Stomach (tissue), 19 donors: ENCODE measurements at places on chromosomes 5 and 9. TPM values are rescaled to one million over a fixed set of nuclear protein-coding genes. Genes with fewer than 3 reads are reported as not detected.

GRCh38 chr9:112032743-112033142 lies 136.1 kb downstream of the UGCG start:
- DNase-seq = no peak

DNA sequence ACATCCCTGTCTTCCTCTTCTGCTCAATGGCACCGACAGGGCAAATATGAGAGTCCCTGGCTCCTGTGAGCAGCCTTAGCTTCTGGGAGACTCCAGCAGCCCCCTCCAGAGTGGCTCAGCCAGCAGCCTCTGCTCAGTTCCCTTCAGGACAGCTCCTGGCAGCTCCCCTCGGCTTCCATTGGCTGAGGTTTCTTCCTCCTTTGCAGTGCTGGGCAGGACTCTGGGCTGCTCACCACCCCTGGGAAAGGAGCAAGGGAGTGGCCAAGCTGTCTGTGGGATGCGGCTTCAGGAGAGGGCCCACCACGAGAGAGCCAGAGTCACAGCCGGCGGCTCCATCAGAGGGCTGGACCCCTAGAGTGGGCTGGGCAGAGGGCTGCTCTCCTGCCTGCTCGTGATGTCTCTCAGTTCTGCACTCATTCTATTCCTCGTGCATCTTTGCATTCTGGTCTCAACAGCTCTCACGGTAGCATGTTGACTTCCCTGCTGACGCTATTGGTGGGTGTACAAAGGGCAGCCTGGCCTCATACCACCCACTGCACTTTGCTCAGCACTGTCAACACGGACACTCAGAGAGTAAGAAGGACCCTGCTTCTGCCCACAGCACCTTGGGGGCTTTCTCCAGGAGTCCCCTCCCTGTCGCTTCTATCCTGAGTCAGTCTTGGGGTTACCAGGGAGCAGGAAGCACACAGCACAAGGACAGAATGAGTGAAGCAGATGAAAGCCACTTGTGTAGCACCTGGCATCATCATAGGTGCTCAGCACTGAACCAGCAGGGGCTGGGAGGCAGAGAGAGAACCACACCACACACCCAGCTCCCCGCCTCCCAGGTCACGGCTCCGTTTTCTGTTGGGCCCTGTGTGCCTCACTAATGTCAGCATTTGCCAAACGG lies 80.9 kb upstream of the ALDH1B1 start:
- DNase-seq = peak; percentile 73

GRCh38 chr5:59445741-59446140 lies 447.8 kb downstream of the PDE4D start:
- DNase-seq = no peak

GRCh38 chr9:68705531-68706362 lies 707 bp downstream of the PIP5K1B start:
- peak; percentile 78 for DNase-seq

GRCh38 chr9:126791406-126792230 lies 13.2 kb upstream of the ZBTB43 start:
- DNase-seq = peak; percentile 33

The GARIN3 gene
- not detected for total RNA-seq

The FOXD4L5 gene
- not detected for total RNA-seq
